CD4-positive, alpha-beta T cell treated with Interleukin-17A for 4 hours (primary cell): ENCODE measurements at places on chromosomes 1 and 21.

- no peak for DNase-seq
Observed at GRCh38 chr1:42937141-42937696, 21.4 kb downstream of the SLC2A1 start.

GRCh38 chr21:40947713-40948112 lies 100.8 kb upstream of the DSCAM start:
- DNase-seq = no peak

- no peak for DNase-seq
Observed at GRCh38 chr1:234373959-234374254, 651 bp downstream of the COA6 start.

- no peak for DNase-seq
Observed at GRCh38 chr1:240491156-240491555, 120.8 kb downstream of the GREM2 start.

DNA sequence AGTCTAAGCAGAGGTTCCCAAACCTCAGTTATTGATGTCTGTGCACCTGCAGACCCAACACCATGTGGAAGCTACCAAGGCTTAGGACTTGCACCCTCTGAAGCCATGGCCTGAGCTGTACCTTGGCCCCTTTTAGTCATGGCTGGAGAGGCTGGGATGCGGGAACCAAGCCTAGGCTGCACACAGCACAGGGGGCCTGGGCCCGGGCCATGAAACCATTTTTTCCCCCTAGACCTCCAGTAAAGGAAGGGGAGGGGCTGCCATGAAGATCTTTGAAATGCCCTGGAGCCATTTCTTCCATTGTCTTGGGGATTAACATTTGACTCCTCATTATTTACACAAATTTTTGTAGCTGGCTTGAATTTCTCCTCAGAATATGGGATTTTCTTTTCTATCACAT lies 265.9 kb downstream of the PDE4B start:
- no peak for DNase-seq

- peak; percentile 76 for DNase-seq
Observed at GRCh38 chr1:150621497-150622302, 7.7 kb downstream of the ENSA start.

GRCh38 chr21:45299026-45299863 lies 11.6 kb upstream of the POFUT2 start:
- DNase-seq = no peak
